Osteoblast (primary cell): ENCODE measurements at places on chromosomes 2 and 18. TPM values are rescaled to one million over a fixed set of nuclear protein-coding genes. Genes with fewer than 3 reads are reported as not detected.

- no peak for DNase-seq
- H3K4me3 ChIP-seq, result no peak overlapping the region
- no peaks in the 10 kb centered on the region for H3K36me3 ChIP-seq
- H3K27me3 ChIP-seq, result peaks cover 4% of the 10 kb centered on the region
Measured at GRCh38 chr2:102366406-102367112, 11.0 kb downstream of the IL18R1 start.

DNA sequence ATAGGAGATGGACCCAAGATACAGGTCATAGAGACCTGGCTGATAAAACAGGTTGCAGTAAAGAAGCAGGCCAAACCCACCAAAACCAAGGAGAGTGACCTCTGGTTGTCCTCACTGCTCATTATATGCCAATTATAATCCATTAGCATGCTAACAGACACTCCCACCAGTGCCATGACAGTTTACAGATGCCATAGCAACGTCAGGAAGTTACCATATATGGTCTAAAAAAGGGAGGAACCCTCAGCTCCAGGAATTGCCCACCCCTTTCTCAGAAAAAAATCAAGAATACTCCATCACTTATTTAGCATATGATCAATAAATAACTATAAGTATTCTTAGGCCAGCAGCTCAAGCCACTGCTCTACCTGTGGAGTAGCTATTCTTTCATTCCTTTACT is 574.7 kb upstream of the ID2 start:
- no peaks in the 10 kb centered on the region for H3K36me3 ChIP-seq
- H3K27ac ChIP-seq, result no peak overlapping the region
- DNase-seq, result no peak
- H3K4me3 ChIP-seq, result no peak overlapping the region
- no peaks in the 10 kb centered on the region for H3K4me1 ChIP-seq

GRCh38 chr2:101516823-101517690 is 42.1 kb upstream of the RFX8 start:
- peak overlapping the region; percentile 92 for H3K27ac ChIP-seq
- H3K27me3 ChIP-seq, result no peaks in the 10 kb centered on the region
- H3K4me3 ChIP-seq, result peak overlapping the region; percentile 24
- peak; percentile 92 for DNase-seq
- H3K4me1 ChIP-seq, result peaks cover 54% of the 10 kb centered on the region

DNA sequence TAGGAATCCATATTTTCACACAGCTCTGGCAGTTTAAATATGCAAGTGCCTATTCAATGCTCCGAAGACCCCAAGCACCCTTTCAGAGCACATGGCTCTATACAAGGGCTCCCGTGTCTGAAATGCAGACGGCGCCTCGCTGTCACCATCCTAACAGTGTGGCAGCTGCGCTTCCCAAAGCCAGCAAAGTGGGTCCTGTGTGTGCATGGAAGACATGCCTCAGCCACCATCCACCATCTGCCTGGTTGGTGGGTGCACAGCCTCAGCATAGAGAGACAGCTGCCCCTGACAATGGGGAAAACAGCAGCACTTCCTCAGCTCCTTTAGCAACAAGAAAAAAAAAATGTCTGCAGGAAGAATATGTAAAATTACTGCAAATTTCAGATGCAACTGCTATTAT is 218.1 kb downstream of the SP3 start:
- no peaks in the 10 kb centered on the region for H3K4me1 ChIP-seq
- no peak overlapping the region for H3K4me3 ChIP-seq
- DNase-seq, result no peak

- no peak overlapping the region for H3K27ac ChIP-seq
- H3K4me3 ChIP-seq, result no peak overlapping the region
- no peak for DNase-seq
- no peaks in the 10 kb centered on the region for H3K27me3 ChIP-seq
- H3K4me1 ChIP-seq, result no peaks in the 10 kb centered on the region
- H3K36me3 ChIP-seq, result no peaks in the 10 kb centered on the region
Measured at GRCh38 chr18:73153271-73153670, 285.5 kb upstream of the NETO1 start.

GRCh38 chr18:55863876-55864275 is 275.9 kb upstream of the TCF4 start:
- no peak overlapping the region for H3K4me3 ChIP-seq
- no peaks in the 10 kb centered on the region for H3K27me3 ChIP-seq
- H3K27ac ChIP-seq, result no peak overlapping the region
- H3K4me1 ChIP-seq, result peaks cover 10% of the 10 kb centered on the region
- no peak for DNase-seq
- no peaks in the 10 kb centered on the region for H3K36me3 ChIP-seq

GRCh38 chr2:197165020-197165419 is 145.6 kb downstream of the ANKRD44 start:
- H3K36me3 ChIP-seq, result no peaks in the 10 kb centered on the region
- no peak for DNase-seq
- no peak overlapping the region for H3K4me3 ChIP-seq
- H3K27ac ChIP-seq, result no peak overlapping the region

The TUBA4B gene
- total RNA-seq, result not detected in 2 replicates

DNA sequence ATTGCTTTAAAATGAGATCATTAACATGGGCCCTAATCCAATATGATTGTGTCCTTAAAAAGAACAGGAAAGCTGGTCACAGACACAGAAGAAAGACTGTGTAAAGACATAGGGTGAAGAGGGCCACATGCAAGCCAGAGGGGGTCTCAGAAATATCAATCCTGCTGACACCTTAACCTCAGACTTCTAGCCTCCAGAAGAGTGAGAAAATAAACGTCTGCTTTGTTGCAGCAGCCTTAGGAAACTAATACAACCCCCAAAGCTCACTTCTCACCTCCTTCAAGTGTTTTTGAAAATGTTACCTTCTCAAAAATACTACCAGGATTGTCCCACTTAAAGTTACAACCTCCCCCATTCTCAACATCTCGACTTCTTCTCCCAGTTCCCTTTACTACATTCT is 39.8 kb upstream of the SESTD1 start:
- H3K27me3 ChIP-seq, result no peaks in the 10 kb centered on the region
- no peak overlapping the region for H3K4me3 ChIP-seq
- no peaks in the 10 kb centered on the region for H3K36me3 ChIP-seq
- H3K4me1 ChIP-seq, result no peaks in the 10 kb centered on the region

The GALNT13 gene
- total RNA-seq, result under 0.01 and 0.36 TPM in 2 replicates

DNA sequence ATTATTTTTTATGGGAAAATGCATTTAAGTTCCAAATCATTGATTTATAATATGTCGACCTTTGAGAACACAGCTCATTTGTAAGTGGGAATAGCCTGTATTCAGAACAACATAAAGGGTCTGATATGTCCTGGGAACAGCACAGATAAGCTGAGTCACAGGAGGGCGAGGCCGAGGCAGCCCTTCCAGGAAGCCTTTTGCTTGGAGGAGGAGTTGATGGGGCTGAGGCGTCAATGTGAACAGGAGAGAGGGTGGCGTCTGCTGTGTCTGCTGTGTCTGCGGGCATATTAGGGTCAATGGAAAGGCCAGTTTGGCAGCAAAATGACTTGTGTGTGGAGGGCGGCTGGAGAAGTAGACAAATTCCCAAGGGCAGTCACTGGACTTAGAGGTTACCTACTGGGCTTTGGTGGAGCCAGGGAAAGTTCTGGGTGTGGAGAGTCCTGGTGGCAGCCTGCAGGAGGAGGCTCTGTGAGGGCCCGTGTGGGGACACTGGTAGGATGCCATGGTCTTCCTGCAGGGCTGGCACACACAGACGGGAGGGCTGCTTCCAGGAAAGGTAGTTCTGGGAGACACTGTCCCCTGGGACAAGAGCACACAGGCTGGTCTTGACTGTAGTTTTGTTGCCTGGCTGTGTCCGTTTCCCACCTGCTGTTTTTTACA is 128.1 kb downstream of the GLI2 start:
- no peaks in the 10 kb centered on the region for H3K36me3 ChIP-seq
- H3K27ac ChIP-seq, result peak overlapping the region; percentile 63
- H3K27me3 ChIP-seq, result no peaks in the 10 kb centered on the region
- DNase-seq, result peak; percentile 95
- H3K4me1 ChIP-seq, result peaks cover 61% of the 10 kb centered on the region

GRCh38 chr2:2222931-2223330 is 108.1 kb downstream of the MYT1L start:
- H3K27me3 ChIP-seq, result no peaks in the 10 kb centered on the region
- H3K4me3 ChIP-seq, result no peak overlapping the region
- H3K4me1 ChIP-seq, result no peaks in the 10 kb centered on the region
- H3K27ac ChIP-seq, result no peak overlapping the region
- peak; percentile 57 for DNase-seq
- no peaks in the 10 kb centered on the region for H3K36me3 ChIP-seq

The POMC gene
- 0.59 and 2.2 TPM in 2 replicates for total RNA-seq

GRCh38 chr2:190583507-190584337 is 49.2 kb upstream of the NEMP2 start:
- H3K4me3 ChIP-seq, result no peak overlapping the region
- H3K27me3 ChIP-seq, result no peaks in the 10 kb centered on the region
- H3K27ac ChIP-seq, result no peak overlapping the region
- no peaks in the 10 kb centered on the region for H3K36me3 ChIP-seq
- no peak for DNase-seq

GRCh38 chr2:144517866-144518747 is 1.8 kb downstream of the ZEB2 start:
- peak overlapping the region; percentile 95 for H3K4me3 ChIP-seq
- H3K27ac ChIP-seq, result peak overlapping the region; percentile 94
- H3K4me1 ChIP-seq, result peaks cover 38% of the 10 kb centered on the region
- no peak for DNase-seq
- no peaks in the 10 kb centered on the region for H3K36me3 ChIP-seq

GRCh38 chr2:158197940-158198339 is 96.3 kb downstream of the UPP2 start:
- no peak overlapping the region for H3K27ac ChIP-seq
- peaks cover 6% of the 10 kb centered on the region for H3K4me1 ChIP-seq
- H3K27me3 ChIP-seq, result no peaks in the 10 kb centered on the region
- no peak for DNase-seq

- no peaks in the 10 kb centered on the region for H3K27me3 ChIP-seq
- H3K36me3 ChIP-seq, result no peaks in the 10 kb centered on the region
- no peak for DNase-seq
- no peak overlapping the region for H3K27ac ChIP-seq
- no peak overlapping the region for H3K4me3 ChIP-seq
Measured at GRCh38 chr2:6683516-6683915, 182.2 kb downstream of the CMPK2 start.

DNA sequence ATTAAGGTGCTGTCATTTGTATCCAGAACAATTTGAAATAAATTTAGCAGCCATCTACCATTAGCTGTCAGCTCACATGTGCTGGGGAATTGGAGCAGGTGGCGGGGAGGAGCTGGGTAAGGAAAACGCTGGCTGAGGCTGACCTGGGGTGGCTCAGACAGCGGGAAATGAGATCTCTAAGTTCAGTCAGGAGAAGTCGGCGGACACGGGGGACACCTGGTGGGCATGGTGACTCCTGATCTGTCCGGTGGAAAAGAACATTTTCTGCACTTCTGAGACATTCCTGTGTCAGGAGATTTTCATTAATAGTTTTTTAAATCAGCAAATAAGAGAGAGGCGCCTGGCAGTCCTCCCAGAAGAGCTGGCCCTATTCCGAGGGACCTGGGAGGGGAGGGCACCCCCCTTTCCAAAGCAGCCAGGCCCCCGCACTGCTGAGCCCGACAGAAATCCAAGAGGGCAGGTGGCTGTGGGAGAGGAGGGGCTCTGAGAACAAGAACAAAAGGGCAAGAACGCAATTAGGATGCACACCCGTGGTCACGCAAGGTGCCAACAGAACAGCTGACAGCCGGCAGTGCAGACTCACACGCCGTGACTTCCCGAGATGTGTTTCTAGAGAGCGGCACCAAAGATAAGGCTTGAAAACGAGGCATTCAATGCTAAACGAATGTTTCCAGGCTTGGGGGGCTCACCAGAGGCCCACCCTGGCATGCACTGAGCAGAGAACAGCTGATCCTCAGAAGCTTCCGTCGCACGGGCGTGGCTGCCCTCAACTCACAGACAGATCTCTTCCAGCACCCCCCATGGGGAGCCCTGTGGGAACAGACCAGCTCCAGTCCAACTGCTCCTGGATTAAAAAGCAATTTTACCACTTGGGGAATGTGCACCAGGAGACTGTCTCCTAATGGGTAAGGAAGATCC is 26.4 kb downstream of the SLC66A2 start:
- no peaks in the 10 kb centered on the region for H3K27me3 ChIP-seq
- H3K4me3 ChIP-seq, result no peak overlapping the region
- no peak overlapping the region for H3K27ac ChIP-seq

The IGFBP2 gene
- 6.5 and 11.2 TPM in 2 replicates for total RNA-seq

The ZNF385B gene
- 0.29 and 1.1 TPM in 2 replicates for total RNA-seq

The MERTK gene
- total RNA-seq, result 0.59 and 0.72 TPM in 2 replicates

- H3K36me3 ChIP-seq, result no peaks in the 10 kb centered on the region
- peaks cover 8% of the 10 kb centered on the region for H3K4me1 ChIP-seq
- no peak overlapping the region for H3K4me3 ChIP-seq
- H3K27ac ChIP-seq, result no peak overlapping the region
- no peak for DNase-seq
Measured at GRCh38 chr18:12053289-12053688, 40.4 kb upstream of the ANKRD62 start.

- no peaks in the 10 kb centered on the region for H3K36me3 ChIP-seq
- H3K4me1 ChIP-seq, result no peaks in the 10 kb centered on the region
- H3K4me3 ChIP-seq, result no peak overlapping the region
Measured at GRCh38 chr2:151904807-151905206, 76.6 kb upstream of the ARL5A start.

GRCh38 chr2:84223191-84223590 is 235.9 kb downstream of the SUCLG1 start:
- H3K27ac ChIP-seq, result no peak overlapping the region
- H3K36me3 ChIP-seq, result no peaks in the 10 kb centered on the region
- H3K4me1 ChIP-seq, result no peaks in the 10 kb centered on the region
- H3K27me3 ChIP-seq, result no peaks in the 10 kb centered on the region
- H3K4me3 ChIP-seq, result no peak overlapping the region
- DNase-seq, result no peak

The ACVR1C gene
- total RNA-seq, result 0.29 and 0.36 TPM in 2 replicates
